ENCODE measurements at places on chromosomes 12 and 14. TPM values are rescaled to one million over a fixed set of nuclear protein-coding genes. Genes with fewer than 3 reads are reported as not detected.
A peak's percentile ranks its signal among the peaks of the same experiment; 100 is the strongest.

GRCh38 chr14:64848239-64848638 lies 31.5 kb downstream of the SPTB start:
- no peak for DNase-seq

DNA sequence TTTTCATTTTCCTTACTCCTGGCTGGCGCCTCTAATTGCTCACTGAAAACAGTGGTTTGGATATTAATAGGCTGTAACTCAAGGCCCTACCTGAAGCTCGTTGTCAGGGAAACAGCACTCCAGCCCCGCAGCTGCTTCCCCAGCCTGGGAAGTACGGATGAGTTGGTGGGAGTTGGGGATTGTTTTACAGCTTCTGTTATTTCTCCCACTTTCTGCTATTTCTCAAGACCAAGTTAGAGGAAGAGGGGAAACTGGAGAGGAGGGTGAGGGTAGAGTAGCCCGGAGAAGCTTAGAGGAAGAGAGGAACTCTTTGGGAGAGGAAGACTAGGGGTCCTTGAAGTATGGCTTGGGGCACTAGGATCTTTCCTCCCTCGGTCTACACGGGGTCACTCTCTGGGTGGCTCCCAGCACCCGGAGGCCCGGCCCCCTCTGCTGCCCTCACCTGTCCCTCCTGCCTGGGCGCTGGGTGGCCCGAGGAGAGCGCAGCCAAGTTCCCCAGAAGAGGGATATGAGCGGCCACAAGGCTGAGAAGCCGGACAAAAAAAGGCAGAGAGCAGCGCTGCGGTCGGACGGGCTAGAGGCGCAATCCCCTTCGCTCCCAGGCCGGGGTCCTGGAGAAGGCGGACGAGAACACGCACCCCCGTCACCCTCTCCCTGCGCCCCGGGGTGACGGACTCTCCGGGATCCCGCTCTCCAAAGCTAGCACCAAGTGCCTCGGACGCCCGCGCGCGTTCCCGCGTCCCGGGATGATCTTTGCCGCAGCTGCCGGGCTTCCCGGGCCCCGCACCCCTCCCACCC lies 671 bp downstream of the SPTB start:
- no peak for DNase-seq

DNA sequence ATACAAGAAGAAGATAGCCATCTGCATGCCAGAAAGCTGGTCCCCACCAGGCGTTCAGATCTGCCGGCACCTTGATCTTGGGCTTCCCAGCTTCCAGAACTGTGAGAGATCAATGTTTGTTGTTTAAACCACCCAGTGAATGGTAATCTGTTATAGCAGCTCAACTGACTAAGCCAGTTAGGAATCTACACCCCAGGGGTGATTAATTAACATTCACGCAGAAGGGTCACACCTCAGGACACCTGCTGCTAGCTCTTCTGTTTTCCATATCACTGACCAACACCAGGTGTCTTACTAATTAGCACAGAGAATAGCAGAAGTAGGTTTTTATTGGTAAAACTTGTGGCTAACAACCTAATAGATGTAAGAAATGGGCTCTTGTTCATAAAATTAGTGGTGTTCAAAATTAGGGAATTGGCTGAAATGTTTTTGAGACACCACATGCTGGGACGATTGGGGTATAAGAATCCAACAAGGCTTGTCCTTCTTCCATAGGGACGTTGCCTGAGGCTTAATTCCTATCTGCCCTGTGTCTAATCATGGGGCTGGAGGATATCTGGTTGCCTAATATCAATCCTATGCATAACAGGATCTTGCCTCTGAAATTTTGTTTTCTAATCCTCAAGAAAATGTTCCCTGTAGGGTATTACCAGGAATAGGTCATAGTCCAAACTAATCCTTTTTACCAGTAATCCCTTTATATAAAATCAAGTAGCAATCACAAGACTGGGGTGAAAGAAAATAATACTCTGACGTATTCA lies 42.0 kb upstream of the CHST11 start:
- DNase-seq: peak; percentile 38

The DNAJC22 gene
- 0.34 TPM for total RNA-seq

Measured in astrocyte (in vitro differentiated cells and primary cell).